ENCODE measurements at places on chromosomes 1 and 21. TPM values are rescaled to one million over a fixed set of nuclear protein-coding genes. Genes with fewer than 3 reads are reported as not detected.

The SAMD11 gene
- total RNA-seq, result not detected

The PEAR1 gene
- total RNA-seq, result not detected

DNA sequence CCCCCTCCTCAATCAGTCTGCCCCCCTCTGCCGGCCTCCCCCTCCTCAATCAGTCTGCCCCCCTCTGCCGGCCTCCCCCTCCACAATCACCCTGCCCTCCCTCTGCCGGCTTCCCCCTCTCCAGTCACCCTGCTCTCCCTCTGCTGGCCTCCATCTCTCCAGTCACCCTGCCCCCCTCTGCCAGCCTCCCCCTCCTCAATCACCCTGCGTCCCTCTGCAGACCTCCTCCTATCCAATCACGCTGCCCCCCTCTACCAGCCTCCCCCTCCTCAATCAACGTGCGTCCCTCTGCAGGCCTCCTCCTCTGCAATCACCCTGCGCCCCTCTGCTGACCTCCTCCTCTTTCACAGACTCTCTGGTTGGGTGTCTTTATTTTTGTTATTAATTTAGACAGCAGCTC lies 11.5 kb upstream of the C1orf198 start:
- no peak for DNase-seq

The SPRR2F gene
- not detected for total RNA-seq

DNA sequence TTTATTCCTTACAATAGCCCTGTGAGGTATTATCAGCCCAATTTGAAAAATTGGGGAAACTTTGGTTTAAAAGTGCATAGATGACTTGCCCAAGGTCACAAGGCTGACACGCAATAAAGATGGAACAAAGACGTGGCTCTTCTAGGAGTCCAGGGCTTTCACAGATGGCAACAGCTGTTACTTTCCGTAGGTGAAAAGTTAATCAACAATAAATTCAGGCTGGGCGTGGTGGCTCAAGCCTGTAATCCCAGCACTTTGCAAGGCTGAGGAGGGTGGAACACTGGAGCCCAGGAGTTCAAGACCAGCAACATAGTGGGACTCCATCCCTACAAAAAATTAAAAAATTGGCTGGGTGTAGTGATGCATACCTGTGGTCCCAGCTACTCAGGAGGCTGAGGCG lies 87.8 kb upstream of the ATF3 start:
- DNase-seq, result no peak

The KIF26B gene
- 0.60 TPM for total RNA-seq

The HFM1 gene
- total RNA-seq, result 0.10 TPM

DNA sequence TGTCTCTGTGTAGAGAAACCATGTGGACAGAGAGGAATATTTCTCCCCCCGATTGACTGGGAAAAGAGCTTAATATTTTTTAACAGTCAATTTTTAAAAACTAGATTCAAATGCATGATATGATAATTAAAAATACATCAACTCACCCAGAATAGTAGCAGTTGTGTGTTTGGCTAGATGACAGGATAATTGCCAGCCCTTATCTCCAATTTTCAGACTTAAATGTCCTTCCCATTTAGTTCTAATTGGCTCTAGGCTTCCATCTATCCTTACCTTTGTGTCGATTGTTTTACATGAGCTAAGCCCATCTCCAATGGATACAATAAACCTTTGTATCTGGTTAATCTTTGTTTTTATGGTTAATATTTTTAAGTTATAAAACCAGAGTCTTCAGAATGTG lies 23.9 kb upstream of the KIAA0040 start:
- no peak for DNase-seq

The KCNA3 gene
- 16.6 TPM for total RNA-seq

- DNase-seq, result no peak
Observed at GRCh38 chr1:247376659-247377058, 39.3 kb upstream of the NLRP3 start.

Measured in activated naive CD8-positive, alpha-beta T cell treated with anti-CD3 and anti-CD28 coated beads for 36 hours (primary cell).